Stimulated activated CD4-positive, alpha-beta T cell treated with anti-CD3 and anti-CD28 coated beads, Interleukin-4, amount 100 ng/mL, for 24 hours (primary cell): ENCODE measurements at places on chromosomes 3 and 15.

DNA sequence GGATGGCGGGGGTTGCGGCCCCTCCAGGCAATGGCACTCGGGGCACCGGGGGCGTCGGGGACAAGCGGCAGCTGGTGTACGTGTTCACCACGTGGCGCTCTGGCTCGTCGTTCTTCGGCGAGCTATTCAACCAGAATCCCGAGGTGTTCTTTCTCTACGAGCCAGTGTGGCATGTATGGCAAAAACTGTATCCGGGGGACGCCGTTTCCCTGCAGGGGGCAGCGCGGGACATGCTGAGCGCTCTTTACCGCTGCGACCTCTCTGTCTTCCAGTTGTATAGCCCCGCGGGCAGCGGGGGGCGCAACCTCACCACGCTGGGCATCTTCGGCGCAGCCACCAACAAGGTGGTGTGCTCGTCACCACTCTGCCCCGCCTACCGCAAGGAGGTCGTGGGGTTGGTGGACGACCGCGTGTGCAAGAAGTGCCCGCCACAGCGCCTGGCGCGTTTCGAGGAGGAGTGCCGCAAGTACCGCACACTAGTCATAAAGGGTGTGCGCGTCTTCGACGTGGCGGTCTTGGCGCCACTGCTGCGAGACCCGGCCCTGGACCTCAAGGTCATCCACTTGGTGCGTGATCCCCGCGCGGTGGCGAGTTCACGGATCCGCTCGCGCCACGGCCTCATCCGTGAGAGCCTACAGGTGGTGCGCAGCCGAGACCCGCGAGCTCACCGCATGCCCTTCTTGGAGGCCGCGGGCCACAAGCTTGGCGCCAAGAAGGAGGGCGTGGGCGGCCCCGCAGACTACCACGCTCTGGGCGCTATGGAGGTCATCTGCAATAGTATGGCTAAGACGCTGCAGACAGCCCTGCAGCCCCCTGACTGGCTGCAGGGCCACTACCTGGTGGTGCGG, 1.9 kb downstream of the CHST2 start:
- peak; percentile 68 for DNase-seq

DNA sequence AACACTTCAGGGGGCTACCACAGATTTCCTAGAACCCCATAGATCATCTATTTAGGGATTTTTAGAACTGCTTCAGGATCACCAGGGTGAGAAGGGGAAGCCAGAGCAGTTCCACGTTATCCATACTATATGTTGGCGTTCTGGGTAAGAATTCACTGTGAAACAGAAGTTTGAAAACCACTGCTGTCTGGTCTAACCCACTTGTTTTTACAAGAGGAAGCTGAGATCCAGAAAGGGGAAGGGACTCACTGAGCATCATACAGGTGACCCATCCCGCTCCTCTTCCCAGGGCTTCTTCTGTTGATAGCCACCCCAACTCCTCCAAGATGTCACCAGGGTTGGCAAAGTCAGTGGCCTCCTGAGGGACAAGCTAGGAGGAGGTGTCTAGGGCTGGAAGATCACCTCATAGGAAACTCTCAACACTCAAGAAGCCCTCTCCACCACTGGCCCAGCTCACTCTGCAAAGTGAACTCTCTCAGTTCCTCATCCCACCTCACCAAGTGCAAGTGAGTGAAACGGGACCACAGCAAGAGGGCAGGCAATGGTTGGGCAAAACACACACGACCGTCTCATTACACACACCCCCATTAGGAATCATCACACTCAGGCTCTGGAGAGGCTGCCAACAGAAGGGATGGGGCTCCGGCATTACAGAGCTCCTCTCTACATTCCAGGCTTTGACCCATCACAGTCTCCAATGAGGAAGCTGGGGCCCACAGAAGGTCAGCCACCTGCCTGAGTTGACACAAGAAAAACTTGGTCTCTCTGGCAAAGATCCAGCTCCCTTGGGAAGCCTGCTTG, 1.8 kb downstream of the DAPK2 start:
- no peak for DNase-seq

DNA sequence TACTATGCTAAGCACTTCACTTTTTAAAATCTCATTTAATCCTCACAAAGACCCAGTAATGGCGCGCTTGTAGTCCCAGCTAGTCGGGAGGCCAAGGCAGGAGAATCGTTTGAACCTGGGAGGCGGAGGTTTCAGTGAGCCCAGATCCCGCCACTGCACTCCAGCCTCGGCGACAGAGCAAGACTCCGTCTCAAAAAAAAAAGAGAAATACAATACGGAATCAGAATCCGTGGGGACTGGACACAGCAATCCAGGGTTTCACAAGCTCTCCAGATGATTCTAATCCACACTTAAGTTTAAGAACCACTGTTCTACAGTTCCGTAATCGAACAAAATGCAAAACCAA, 426 bp upstream of the SUMF1 start:
- no peak for DNase-seq

DNA sequence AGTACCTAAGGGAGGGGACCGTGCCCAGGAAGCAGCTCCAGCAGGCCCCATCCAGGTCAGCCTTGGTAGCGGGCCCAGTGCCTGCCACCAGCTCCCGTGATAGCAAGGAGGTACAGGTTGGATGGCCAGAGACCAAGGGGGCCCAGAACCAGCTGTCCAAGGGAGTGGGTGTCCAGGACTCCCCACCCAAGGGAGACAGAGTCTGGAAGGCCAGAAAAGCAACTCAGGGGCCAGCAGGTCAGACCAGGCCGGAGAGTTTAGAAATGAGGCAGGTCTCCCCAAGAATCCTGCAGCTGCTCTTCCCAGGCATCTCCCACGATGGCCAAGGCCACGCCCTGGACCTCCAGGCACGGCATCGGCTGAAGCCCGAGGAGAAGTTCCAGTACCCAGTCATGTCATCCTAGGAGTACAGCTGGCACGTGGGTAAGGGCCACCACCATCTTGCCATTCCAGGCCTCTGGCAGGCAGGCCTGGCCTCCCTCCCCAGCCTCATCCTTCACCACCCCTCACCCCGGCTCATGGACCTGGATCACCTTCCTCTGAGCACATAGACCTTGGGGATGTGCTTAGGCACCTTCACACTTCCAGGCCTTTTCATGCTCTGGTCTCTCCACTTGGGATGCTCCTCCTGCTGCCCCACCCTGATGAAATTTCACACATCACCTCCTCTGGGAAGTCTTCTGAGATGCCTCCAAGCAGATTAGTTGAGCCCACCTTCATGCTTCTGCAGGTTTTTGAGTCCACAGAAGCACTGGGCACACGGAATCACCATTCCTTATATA, 30.5 kb downstream of the DNASE1L3 start:
- DNase-seq: no peak

DNA sequence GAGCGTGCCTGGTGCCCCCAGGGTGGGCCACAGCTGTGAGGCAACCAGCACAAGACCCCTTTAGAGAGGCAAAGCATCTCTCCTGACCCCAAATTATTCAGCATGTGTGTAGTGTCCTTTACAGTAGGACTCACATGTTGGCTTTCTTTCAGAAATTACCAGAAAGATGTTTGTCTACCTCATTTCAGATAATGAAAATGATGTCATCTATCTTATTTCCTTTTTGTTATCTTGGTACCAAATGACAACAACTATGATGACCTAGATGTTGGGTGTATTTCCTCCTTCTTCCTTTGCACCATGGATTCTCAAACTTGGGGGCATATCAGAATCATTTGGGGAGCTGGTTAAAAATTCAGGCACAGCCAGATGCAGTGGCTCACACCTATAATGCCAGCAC, 50.5 kb downstream of the DAPK2 start:
- DNase-seq: no peak

DNA sequence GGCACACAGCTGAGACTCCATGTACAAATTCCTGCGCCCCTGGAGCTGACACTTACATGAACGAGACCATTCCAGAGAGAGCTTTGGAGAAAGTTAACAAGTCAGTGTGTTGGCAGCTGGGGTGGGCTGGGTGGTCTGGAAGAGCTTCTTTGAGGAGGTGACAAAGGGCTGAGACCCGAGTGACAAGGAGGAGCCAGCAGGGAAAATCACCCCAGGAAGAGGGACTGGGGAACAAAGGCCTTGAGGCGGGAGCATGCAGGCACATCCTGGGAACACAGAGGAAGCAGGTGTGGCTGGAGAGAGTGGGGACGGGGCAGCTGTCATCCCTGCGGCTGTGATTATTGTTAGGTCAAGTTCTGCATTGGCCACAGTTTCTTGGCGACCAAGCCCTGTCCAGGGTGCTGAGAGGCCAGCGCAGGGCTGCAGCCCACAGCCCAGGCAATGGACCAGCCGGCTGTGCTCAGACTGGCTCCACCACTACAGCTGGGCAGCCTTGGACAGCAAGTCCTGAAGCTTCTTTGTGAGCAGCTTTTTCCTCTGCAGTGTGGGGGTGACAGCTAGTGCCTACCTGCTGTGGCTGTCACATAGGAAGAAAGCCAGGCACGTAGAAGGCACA, 34.2 kb upstream of the PRR23E start:
- no peak for DNase-seq

DNA sequence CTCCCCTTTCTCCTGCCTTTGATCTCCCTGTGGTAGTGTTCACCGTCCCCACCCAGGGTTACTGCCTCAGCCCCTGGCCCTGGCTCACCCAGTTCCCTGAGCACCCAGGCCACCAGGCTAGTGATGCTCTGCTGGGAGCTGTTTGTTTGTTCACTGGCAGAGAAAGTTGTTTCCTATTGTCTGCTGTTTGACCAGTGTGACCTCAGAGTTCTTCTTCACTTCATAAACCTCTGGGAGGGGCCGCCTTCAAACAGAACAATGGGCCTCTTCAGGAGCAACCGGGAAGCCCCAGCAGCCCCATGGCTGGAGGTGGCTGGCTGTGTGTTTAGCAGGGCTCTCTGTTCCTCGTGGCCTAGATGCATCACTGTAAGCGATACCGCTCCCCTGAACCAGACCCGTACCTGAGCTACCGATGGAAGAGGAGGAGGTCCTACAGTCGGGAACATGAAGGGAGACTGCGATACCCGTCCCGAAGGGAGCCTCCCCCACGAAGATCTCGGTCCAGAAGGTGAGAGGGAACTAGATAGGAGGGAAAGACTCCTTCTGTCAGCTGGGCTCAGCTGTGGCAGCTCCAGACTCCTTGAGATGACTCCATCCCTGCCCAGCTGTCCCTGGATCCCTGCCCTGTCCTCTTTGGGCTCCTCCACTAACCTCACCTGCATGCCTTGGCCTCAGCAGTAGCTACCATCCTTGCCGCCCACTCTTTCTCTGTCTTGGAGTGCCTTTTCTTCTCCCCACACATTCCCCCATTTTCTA, 3.4 kb downstream of the CLK3 start:
- DNase-seq: no peak
